ENCODE measurements at places on chromosomes 6 and 20.

- DNase-seq, result no peak
Measured at GRCh38 chr20:5356941-5357340, 40.2 kb upstream of the PROKR2 start.

- no peak for DNase-seq
Measured at GRCh38 chr20:32362901-32363364, 4.8 kb downstream of the ASXL1 start.

DNA sequence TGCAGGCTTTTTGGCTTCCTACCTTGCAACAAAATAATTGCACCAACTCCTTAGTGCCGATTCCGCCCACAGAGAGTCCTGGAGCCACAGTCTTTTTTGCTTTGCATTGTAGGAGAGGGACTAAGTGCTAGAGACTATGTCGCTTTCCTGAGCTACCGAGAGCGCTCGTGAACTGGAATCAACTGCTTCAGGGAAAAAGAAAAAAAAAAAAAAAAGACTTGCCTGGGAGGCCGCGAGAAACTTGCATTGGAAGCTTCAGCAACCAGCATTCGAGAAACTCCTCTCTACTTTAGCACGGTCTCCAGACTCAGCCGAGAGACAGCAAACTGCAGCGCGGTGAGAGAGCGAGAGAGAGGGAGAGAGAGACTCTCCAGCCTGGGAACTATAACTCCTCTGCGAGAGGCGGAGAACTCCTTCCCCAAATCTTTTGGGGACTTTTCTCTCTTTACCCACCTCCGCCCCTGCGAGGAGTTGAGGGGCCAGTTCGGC lies 420 bp downstream of the SOX4 start:
- no peak for DNase-seq

- no peak for DNase-seq
Measured at GRCh38 chr6:90536520-90536919, 50.4 kb downstream of the MAP3K7 start.

DNA sequence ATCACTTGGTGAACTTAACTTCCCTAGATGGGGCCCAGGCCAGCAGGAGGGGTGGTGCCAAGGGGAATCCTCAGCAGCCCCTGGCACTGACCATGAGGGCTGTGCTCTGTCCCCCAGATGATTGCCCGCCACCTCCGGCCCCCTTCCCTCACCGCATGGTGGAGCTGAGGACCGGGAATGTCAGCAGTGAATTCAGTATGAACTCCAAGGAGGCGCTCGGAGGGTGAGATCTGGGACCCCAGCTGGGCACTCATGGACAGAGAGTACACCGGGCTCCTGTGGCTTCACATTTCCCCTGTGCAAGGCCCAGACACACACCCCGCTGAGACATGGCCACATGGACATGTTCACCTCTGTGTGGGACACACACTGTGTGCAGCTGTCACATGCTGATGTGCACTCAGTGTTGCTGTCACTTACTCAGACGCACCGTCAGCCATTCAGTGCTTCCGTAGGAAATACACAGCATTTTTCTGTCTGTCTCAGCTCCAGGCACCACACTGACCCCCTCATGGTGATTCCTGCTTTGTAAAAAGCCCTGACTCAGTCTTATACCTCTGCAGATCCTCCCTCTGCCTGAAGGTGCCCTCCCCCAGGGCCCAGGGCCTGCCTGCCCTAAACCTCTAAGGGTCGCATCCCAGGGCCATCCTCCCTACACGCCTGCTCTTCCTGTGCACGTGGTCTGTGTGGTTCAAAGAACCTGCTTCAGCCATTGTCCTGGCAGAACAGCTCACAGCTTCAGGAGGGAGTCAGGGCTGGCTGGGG lies 4.4 kb downstream of the MYLK2 start:
- no peak for DNase-seq

- DNase-seq, result no peak
Measured at GRCh38 chr6:26206868-26207801, 119.9 kb downstream of the HFE start.

DNA sequence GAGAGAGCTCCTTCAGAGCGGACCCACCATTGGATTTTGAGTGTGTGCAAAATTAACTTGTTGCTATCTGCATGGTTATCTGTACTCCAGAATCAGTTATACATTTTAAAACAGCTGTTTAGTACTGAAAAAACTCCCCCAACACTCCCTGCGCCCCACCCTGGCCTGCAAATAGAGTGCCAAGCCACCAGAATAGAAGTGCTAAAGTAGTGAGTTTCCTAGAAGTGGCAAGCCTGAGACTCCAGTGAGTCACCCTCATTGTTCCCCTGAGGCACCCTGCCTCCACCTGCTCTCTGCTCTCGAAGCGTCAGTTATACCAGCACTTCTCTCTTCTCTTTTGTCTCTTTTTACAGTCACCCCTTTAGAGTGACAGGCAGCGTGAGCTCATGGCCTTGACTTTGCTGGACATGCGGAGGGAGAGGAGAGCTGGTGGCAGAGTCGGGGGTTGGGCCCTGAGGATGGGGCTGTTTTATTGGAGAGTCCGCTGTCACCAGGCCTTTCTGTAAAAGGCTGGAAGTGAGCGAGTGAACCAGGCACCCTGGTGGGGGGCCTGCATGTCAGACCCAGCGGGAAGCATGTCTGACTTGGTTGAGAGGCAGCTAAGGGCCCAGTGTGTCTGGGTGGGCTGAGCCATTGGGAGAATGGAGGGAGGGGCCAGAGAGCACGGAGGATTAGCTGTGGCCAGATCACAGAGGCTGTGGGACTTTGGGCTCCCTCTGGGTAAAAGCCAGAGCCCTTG lies 10.4 kb downstream of the IGF2R start:
- no peak for DNase-seq

- no peak for DNase-seq
Measured at GRCh38 chr6:16974704-16975359, 127.0 kb upstream of the STMND1 start.

GRCh38 chr6:136737374-136737844 lies 54.9 kb downstream of the MAP3K5 start:
- DNase-seq, result no peak

GRCh38 chr6:55299286-55299985 lies 27.8 kb upstream of the GFRAL start:
- DNase-seq, result no peak

- no peak for DNase-seq
Measured at GRCh38 chr20:48924756-48925109, 3.2 kb downstream of the ARFGEF2 start.

DNA sequence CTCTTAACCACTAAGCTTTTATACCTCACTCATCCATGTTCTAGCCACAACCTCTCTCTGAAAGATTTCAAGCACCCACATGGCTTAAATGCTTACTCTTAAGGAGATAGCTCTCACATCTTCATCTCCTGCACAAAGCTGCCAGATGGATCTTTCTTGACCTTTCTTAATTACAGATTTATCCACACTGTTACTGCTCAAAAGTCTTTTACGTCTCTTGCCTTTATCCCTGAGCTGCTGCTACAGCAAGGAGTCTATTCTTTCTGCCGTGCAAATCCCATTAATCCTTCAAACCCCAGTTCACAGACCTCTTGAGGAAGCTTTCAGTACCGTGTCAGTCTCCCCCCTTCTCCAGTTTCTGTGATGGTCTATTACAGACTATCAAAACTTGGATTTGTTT lies 54.6 kb downstream of the B4GALT5 start:
- DNase-seq, result no peak

GRCh38 chr6:158771399-158772152 lies 47.6 kb downstream of the EZR start:
- no peak for DNase-seq

- DNase-seq, result no peak
Measured at GRCh38 chr6:29071831-29072723, 15.0 kb downstream of the OR2B3 start.

DNA sequence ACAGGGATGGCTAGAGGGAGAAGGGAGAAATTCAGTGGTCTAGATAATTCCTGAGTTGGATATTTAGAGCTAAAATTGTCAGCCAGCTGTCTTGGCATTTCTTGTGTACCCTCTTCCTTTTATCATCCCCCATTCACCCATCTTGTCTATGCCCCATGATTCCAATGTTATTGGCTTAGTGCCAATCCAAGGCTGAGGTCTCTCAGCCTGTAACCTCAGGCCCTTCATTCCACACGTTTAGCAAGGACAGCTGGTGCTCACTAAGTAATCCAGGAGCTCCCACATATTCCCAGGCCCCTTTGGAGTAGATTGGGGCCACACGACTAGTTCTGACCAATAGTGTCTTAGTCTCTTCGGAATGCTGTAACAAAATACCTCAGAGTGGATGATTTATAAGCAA lies 112.4 kb upstream of the ATXN1 start:
- DNase-seq, result no peak

DNA sequence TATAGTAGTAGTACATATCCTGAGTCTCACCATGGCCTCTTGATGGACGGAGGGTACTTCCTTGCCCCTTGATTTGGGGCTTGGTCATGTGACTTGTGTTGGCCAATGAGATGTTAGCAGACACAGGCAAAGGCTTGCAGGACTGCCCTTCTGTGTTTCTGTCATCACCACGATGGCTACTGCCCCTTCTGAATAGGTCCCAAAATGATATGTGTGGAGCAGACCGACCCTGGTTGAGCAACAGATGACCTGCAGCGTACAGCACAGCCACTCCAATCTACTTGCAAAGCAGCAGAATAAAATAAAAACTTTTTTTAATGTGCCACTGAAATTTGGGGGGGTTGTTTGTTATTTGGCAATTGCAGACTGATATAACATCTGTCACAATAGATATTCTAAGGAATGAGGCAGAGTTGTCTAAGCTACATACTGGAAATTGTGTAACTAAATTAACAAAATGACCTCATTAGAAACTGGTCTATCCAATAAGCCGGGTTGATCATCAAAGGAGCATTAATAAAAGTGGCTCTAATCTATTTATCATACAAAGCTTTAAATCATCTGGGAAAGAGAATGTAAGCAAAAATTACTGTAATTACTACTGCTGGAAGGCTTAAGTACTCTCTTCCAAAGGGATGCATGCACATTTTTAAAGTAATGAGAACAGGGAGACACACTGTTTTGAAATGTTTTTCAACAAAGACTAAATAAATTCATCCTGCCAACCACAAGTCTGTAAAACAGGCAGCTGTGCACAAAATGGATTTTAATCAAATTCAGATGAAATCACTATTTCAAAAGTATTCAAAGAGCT lies 209.5 kb downstream of the KIF16B start:
- DNase-seq, result no peak

DNA sequence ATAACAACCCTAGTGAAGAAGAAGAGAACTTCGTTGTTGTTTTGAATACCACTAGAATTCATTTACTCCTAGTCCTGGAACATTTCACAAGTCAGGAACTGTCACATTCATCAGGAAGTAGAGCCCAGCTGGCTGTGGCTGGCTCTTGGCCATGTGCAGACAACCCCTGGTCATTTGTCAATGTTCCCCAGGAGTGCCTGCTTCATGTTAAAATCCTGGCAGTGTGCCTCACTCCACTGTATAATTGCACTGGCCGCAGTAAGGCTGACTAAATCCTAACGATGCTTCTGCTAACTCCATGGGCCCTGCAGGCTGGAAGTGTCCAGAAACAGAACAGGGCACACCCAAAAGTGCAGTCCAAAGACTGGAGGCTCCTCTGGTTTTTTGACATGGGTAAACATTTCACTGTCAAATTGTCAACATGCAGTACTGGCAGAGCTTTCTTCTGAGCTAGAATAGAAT lies 41.5 kb upstream of the ADGRF1 start:
- no peak for DNase-seq

DNA sequence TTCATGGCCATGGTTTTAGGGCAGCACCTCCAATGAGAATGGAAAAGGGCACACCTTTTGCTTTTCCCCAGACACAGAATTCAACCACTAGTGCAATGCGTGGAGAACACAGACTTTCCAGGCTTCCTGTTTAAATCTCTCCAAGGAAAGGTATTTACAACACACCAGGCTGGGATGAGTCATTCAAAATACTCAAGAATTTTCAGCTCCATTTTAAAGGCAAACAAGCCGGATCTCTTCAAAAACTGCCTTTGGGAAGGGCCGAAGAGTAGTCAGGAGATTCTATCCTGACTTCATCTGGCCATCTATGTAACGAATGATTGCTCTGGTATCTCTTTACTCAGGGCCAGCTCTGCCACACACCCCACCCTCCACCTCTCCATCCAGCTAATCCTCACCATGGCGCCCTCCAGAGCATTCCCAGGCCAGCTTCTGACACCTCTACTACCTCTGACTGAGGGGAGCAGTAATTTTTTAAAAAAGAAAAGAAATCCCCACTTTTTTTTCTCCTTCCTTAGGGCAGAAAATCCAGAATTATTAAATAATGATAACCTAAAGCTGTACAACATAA lies 254.6 kb downstream of the LY86 start:
- DNase-seq, result no peak

- DNase-seq, result no peak
Measured at GRCh38 chr6:167517254-167517916, 192.5 kb downstream of the TTLL2 start.

GRCh38 chr6:39128832-39129231 lies 13.8 kb upstream of the SAYSD1 start:
- no peak for DNase-seq

GRCh38 chr20:6485351-6485750 lies 282.1 kb upstream of the BMP2 start:
- DNase-seq, result no peak

Measured in esophagus squamous epithelium (tissue), 5 donors.